ENCODE measurements at places on chromosomes 2 and 18. TPM values are rescaled to one million over a fixed set of nuclear protein-coding genes. Genes with fewer than 3 reads are reported as not detected.

The SCN7A gene
- 2.6 TPM for polyA plus RNA-seq

DNA sequence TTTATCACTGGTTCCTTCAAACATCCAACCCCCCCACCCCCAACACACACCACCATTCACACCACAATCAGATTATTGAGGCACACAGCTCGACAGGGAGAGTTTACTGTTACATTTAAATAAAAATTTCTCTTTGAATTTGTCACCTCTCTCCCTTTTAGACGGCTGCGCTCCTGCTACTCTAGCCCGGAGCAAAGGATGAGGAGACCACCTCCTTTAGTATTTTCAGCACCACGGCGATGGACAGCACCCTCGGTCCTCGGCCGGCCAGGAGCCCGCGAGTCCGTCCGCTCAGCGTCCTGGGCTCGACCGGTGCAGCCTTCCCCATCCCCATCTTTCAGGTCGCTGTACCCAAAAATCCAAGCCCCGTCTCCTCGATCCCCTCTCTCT, 892 bp downstream of the CELF4 start:
- peak; percentile 74 for DNase-seq

- DNase-seq = no peak
Measured at GRCh38 chr2:105416156-105416555, 17.3 kb upstream of the FHL2 start.

The CRYBA2 gene
- polyA plus RNA-seq = not detected

DNA sequence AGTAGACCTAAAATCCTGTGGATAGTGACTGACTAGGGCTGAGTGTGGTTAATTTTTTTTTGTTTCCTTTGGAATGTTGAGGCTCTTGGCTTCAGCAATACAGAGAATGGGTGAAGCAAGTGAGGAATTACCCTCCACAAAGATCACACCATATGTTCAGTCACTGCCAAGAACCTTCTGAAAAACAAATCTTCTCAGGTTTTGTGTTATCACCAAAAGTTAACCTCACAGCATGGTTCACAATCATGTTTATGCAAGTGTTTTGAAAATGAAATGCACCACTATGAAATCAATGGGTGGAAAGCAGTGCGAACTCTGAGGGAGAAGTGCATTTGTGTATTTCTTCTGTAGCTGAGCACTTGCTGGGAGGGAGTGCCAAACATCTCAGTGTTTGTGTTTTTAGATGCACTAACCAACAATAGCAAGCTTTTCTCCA, 44.4 kb downstream of the SPATS2L start:
- DNase-seq = no peak

The TGFA gene
- polyA plus RNA-seq = 1.3 TPM

The DNAJC5G gene
- 1.8 TPM for polyA plus RNA-seq

DNA sequence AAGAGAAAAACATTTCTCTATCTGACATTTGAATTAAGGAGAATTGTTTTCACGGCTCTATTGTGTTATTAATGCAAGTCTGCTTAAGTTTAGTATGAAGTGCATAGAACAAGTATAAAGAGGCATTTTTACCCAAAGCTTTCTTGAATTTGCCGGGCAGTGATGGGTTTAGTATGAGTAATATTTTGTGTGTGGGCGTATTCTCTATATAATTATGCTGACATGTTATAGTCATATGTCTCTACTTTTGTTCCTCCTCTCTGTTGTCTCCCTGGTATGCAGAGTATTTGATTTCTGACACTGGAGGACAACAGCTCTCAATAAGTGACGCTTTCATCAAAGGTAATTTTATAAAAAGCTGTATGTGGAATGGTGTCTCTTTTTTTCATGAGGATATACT, 45.9 kb downstream of the PIKFYVE start:
- DNase-seq = no peak

Measured in heart left ventricle (tissue), 16 donors.